Natural killer cell treated with Interleukin-12 subunit alpha and Interleukin-12 subunit beta and Interleukin-15 and Interleukin-18, amount 100 ng/mL, for 72 hours (primary cell): ENCODE measurements at places on chromosomes 6 and 20. TPM values are rescaled to one million over a fixed set of nuclear protein-coding genes. Genes with fewer than 3 reads are reported as not detected.

The RIPOR2 gene
- 58.7 TPM for total RNA-seq

DNA sequence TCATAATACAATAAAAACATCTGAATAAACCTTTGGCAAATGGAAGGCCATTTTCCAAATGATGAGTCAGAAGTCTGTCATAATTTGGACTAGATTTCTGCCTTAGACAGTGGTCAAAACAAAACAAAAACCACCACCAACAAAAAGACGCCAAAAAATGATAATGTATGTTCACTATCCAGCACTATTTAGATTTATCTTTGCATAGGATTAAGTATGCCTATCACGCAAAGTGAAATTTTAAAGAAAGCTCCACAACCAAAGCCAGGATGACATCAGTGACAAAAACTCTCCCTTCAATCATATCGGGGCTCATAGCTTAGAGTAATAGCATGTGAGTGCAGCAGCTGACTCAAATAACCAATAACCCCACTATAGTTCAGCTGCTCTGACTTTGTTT lies 201.9 kb downstream of the MOXD1 start:
- no peaks in the 10 kb centered on the region for H3K36me3 ChIP-seq
- no peak overlapping the region for H3K4me3 ChIP-seq
- H3K27me3 ChIP-seq, result no peaks in the 10 kb centered on the region
- no peak for DNase-seq
- no peak overlapping the region for H3K27ac ChIP-seq

- no peak for DNase-seq
- no peaks in the 10 kb centered on the region for H3K27me3 ChIP-seq
- no peaks in the 10 kb centered on the region for H3K4me1 ChIP-seq
- H3K27ac ChIP-seq, result no peak overlapping the region
These were observed 239.2 kb upstream of the FKBP1C start for GRCh38 chr6:62971976-62972658.

DNA sequence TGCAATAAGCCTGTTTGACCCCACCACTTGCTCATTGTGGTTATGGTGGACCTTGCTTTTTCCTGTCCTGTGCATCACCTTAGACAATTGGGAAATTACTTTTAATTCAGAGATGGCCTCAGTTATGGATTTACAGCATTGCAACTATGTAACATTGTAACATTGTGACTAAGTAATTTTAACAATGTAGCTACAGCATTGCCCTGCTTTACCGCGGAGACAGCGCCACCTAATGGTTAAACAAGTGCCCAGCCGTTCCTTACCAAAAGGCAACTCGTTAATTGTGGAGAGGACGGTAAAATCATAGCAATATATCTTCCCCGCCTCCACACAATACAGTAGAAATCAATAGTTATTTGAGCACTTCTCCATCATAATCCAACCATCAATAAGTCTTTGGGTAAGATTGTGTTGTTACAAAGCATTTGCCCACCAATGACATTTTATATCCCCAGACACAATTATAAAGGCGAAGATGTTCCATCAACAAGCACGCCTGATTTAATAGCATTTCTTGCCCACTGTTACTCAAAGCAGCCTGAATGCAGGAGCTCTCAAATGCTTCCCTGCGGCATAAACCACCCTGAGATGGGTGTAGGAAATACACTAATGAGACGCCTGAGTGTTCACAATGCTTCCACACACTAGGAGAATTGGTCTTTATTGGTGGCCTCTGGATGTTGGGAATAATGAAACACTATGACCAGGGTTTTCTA lies 93.7 kb downstream of the PROKR2 start:
- H3K36me3 ChIP-seq, result no peaks in the 10 kb centered on the region
- no peak overlapping the region for H3K4me3 ChIP-seq
- no peaks in the 10 kb centered on the region for H3K4me1 ChIP-seq
- no peak for DNase-seq
- H3K27ac ChIP-seq, result no peak overlapping the region

GRCh38 chr6:70503813-70504465 lies 62.8 kb upstream of the SDHAF4 start:
- H3K27ac ChIP-seq, result no peak overlapping the region
- no peak for DNase-seq
- H3K4me1 ChIP-seq, result no peaks in the 10 kb centered on the region
- peaks cover 33% of the 10 kb centered on the region for H3K36me3 ChIP-seq
- H3K27me3 ChIP-seq, result no peaks in the 10 kb centered on the region
- no peak overlapping the region for H3K4me3 ChIP-seq

The ZC2HC1B gene
- not detected for total RNA-seq

- H3K27ac ChIP-seq, result no peak overlapping the region
- peaks cover 4% of the 10 kb centered on the region for H3K36me3 ChIP-seq
- no peaks in the 10 kb centered on the region for H3K4me1 ChIP-seq
- peaks cover 6% of the 10 kb centered on the region for H3K27me3 ChIP-seq
- no peak overlapping the region for H3K4me3 ChIP-seq
- no peak for DNase-seq
These were observed 258.5 kb downstream of the HACE1 start for GRCh38 chr6:104601131-104601651.

The SNTA1 gene
- total RNA-seq, result 1.5 TPM

The SMPDL3A gene
- 3.4 TPM for total RNA-seq

GRCh38 chr6:66900133-66901083 lies 1193.4 kb upstream of the EYS start:
- no peaks in the 10 kb centered on the region for H3K4me1 ChIP-seq
- H3K4me3 ChIP-seq, result no peak overlapping the region
- H3K27ac ChIP-seq, result no peak overlapping the region
- no peaks in the 10 kb centered on the region for H3K27me3 ChIP-seq
- DNase-seq, result no peak
- peaks cover 9% of the 10 kb centered on the region for H3K36me3 ChIP-seq

DNA sequence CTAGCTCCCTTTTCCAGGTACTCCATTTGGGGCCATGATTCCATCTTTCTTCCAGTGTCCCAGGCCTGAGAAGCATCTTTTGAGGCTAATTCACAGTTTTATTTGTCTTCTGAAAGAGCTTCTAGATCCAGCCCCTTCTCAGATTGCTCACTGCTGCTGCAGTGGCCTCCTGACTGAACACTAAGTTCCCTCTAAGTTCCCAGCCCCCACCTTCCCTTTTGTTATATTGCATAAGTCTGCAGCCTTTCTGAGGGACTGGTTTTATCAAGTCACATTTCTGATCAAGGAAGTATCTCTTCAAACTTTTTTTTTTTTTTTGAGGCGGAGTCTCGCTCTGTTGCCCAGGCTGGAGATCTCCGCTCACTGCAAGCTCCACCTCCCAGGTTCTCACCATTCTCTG lies 10.7 kb downstream of the MAPRE1 start:
- DNase-seq, result no peak
- peaks cover 30% of the 10 kb centered on the region for H3K4me1 ChIP-seq
- peak overlapping the region; percentile 38 for H3K27ac ChIP-seq
- no peaks in the 10 kb centered on the region for H3K27me3 ChIP-seq

The SIM1 gene
- not detected for total RNA-seq

- H3K27ac ChIP-seq, result no peak overlapping the region
- no peaks in the 10 kb centered on the region for H3K4me1 ChIP-seq
- no peaks in the 10 kb centered on the region for H3K36me3 ChIP-seq
- no peak for DNase-seq
- no peaks in the 10 kb centered on the region for H3K27me3 ChIP-seq
These were observed 299.2 kb downstream of the UBE3D start for GRCh38 chr6:82766476-82766875.

The TRDN gene
- total RNA-seq, result not detected

- no peak for DNase-seq
- no peak overlapping the region for H3K4me3 ChIP-seq
- no peaks in the 10 kb centered on the region for H3K4me1 ChIP-seq
- H3K27ac ChIP-seq, result no peak overlapping the region
- H3K36me3 ChIP-seq, result no peaks in the 10 kb centered on the region
- peaks cover 13% of the 10 kb centered on the region for H3K27me3 ChIP-seq
These were observed 70.6 kb downstream of the VEGFA start for GRCh38 chr6:43840490-43841218.

The BPIFB6 gene
- not detected for total RNA-seq

The MYLK2 gene
- 0.98 TPM for total RNA-seq

GRCh38 chr6:25377664-25378063 lies 98.5 kb downstream of the CARMIL1 start:
- DNase-seq, result no peak
- no peak overlapping the region for H3K27ac ChIP-seq

The PPP1R16B gene
- 119 TPM for total RNA-seq

The PKHD1 gene
- total RNA-seq, result not detected

DNA sequence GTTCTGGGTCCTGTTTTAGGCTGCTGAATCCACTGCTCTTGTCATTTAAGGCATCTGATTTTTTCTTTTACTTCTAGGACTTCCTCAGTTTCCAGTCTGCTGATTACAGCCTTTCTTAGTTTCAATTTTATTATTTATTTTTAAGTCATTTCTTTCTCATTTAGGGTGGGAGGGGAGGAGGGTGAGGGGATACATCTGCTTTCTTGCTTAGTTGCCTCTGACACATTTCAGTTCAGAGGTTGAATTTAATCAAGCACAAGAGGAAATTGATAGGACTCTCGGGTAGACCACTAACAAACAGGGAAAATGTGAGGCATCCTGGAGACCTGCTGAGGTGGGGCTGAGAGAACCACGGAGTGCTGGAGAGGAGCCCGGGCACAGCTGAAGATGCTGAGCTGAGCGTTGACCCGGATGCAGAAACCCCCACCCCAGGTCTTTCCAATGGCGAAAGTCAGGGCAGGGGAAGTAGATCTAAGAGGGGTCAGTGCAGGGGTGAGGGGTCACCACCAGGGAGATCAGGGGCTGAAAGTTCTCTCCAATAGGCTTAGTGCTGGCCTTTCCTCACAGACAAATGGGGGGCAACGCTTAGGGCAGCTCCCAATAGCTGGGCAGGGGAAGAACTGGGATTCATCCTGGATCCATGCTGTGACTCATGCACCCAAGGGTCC lies 7.6 kb upstream of the TREML2 start:
- H3K4me3 ChIP-seq, result no peak overlapping the region
- DNase-seq, result no peak
- no peaks in the 10 kb centered on the region for H3K27me3 ChIP-seq
- peak overlapping the region; percentile 33 for H3K27ac ChIP-seq

DNA sequence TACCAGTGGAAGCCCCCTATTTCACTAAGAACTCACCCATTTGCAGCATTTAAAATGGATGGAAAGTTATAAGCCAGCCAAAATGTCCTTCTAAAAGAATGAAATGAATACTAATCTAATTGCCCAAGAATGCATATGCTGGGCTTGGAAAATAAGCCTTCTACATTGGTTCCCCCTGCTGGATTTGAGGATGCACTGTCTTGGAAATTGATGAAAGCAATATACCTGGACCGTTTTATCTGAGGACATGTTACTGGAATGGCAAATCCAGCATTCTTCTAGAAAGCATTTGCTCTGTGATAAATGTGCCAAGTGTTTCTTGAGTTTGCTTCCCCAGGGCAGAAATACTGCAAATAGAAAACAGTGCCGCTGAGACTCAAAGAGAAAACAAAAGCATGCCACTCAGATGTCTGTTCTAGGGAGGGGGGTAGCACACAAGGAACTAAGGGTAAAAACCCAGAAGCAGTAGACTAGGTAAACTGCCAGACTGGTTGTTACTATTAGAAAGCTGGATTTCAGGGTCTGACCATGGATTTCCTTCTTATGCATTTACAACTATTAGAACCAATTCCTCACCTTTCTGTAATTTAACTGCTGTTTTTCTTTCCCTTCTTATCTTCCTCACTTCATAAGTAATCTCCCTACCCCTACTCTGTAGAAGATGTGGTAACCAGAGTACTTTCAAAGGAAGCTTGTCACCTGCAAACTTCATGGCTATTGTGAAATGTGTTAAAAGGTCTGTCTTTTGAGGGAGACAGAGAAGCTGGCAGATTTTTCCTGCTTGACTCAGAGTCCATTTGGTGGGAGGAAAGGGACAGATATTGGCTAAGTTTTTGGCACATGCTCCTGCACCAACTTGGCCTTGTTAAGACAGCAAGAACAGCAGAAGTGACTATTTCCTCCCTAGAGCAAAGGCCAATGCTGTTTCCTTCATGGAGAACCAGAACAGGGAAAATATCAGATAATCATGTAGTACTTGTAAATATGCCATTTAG lies 642.6 kb downstream of the KIF16B start:
- no peaks in the 10 kb centered on the region for H3K36me3 ChIP-seq
- no peak overlapping the region for H3K4me3 ChIP-seq
- no peak for DNase-seq
- peaks cover 2% of the 10 kb centered on the region for H3K27me3 ChIP-seq
- H3K4me1 ChIP-seq, result no peaks in the 10 kb centered on the region

The REV3L gene
- total RNA-seq, result 31.0 TPM

DNA sequence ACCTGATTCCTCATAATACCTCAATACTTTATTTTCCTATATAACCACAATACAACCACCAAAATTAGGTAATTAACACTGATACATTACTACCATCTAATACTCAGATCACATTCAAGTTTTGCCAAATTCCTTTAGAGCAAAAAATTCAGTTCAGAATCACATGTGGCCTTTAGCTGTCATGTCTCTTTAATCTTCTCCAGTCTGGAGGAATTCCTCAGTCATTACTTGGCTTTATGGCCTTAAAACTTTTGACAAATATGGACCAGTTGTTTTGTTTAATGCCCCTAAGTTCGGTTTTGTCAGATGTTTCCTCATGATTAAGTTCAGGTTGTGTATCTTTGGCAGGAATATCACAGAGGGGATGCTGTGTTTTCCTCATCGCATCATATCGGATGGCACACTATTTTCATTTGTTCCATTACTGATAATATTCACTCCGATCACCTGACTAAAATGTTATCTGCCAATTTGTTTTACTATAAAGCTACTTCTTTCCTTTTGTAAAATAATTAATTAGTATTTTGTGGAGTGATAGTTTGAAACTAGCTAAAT lies 51.2 kb upstream of the AKIRIN2 start:
- peaks cover 18% of the 10 kb centered on the region for H3K4me1 ChIP-seq
- no peak overlapping the region for H3K4me3 ChIP-seq
- H3K27ac ChIP-seq, result no peak overlapping the region
